HT1080 (cell line): ENCODE measurements at places on chromosomes 16 and 17. TPM values are rescaled to one million over a fixed set of nuclear protein-coding genes. Genes with fewer than 3 reads are reported as not detected.

DYNLRB2 gene
- not detected in 2 replicates for total RNA-seq

C16orf54 gene
- total RNA-seq: 0.13 and 1.5 TPM in 2 replicates

WFIKKN2 gene
- total RNA-seq: not detected in 2 replicates

EZH1 gene
- total RNA-seq: 6.1 and 6.3 TPM in 2 replicates

IL34 gene
- not detected in 2 replicates for total RNA-seq

- no peak for DNase-seq
These were observed 23.9 kb downstream of the RHBDL3 start for GRCh38 chr17:32289471-32290070.

GRCh38 chr16:15482068-15482747 lies 47.8 kb downstream of the BMERB1 start:
- peak; percentile 99 for DNase-seq

- DNase-seq: peak; percentile 65
These were observed 7.1 kb upstream of the SLC5A11 start for GRCh38 chr16:24838554-24839266.

DNA sequence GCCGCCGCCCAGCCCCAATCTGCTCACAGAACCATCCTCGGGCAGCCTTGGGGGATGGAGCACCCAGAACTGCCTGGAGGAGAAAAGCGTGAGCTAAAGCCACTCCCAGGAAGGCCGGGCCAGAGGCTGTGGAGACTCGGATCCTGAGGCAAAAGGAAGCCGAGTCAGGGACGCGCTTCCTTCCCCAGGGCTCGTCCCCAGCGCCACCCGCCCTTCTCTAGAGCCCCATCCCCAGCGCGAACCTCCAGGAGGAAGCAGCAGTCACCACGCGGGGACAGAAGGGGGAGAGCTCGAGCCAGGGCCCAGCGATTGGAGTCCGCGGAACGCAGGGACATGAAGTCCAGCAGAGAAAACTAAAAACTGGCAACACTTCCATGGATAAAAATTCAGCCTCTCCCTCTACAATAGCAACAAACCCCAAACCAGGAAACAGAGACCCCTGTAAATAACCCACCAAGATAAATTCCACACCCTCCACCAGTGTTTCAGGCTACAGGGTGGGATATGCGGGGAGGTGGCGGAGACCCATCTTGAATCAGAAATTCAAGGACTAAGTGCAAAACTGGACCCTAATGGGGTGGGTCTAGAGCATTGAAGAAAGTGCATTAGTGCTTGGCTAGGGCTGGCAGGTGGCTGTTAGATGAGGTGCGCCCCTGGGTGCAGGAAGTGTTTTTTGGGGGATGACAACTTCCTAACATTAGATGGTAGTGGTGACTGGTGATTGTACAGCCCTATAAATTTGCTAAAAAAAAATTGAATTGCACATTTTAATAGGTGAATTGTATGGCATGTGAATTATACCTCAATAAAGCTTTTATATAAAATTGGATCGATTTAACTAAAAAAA lies 116.1 kb upstream of the METRNL start:
- no peak for DNase-seq

DNA sequence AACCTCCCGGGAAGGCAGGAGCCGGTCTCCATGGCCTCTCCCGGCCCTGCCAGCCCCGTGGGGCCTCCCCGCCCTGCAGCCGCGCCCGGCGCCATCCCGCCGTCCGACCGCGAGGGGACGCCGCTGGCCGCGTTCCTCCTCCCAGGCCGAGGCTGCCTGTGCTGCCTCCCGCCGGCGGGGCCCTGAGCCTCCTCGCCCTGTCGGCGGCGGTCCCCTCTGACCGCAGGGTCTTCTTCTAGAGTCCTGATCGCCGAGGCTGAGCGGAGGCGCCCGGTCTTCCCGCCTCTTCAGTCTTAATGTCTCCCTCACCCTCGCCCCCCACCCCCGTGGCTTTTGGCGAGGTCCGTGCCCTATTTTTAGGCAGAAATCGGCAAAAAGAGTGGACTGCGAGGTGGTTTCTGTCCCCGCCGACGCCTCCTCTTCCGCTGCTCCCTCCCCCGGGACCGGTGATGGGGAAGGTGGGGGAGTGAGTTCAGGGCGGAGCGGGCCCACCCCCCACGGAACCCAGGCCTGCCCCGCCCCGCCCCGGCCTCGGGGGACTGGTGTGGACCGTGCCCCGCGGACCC lies 794 bp upstream of the CPNE7 start:
- DNase-seq: peak; percentile 62

GRCh38 chr17:17732892-17733670 lies 51.8 kb downstream of the RAI1 start:
- DNase-seq: peak; percentile 63

DNA sequence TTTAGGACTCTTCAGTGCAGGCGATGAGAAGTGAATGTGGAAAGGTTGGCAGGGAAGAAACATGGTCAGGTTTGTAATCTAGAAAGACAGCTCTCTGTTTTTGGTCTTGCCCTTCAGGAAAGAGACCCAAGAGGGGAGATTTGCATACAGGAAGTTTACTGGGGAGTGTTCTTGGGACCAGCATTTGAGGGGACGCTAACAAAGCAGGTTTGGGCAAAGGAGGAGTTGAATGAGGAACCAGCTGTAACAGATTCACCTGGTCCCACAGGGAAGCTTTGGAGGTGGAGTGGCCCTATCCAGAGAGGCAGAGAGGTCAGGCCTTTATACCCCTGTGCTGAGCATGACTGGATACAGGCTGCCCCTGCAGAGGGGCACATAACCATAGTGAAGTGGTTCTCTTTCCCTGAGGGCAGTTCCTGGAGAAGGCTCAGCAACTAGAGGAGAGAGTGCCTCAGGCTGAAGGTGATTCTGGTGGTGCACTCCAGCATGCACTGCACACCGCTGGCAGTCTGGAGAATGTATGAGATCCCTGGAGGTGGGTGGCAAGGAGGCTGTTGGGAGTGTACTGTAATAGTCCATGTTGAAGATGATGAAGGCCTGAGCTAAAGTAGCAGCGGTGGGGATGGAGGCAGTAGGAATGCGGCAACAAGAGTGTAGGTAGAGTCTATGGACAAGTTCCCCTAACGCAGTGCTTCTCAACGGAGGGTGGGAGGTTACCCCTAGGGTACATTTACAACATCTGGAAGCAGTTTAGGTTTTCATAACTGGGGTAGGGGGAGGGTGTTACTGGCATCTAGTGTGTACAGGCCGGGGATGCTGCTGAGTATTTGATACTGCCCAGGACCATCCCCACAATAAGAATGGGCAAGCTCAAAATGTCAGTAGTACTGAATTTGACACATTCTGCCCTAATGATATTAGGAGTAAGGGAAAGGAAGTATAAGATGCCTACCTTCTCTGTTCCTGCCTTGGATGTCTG lies 37.2 kb downstream of the MAP2K6 start:
- DNase-seq: no peak

DNA sequence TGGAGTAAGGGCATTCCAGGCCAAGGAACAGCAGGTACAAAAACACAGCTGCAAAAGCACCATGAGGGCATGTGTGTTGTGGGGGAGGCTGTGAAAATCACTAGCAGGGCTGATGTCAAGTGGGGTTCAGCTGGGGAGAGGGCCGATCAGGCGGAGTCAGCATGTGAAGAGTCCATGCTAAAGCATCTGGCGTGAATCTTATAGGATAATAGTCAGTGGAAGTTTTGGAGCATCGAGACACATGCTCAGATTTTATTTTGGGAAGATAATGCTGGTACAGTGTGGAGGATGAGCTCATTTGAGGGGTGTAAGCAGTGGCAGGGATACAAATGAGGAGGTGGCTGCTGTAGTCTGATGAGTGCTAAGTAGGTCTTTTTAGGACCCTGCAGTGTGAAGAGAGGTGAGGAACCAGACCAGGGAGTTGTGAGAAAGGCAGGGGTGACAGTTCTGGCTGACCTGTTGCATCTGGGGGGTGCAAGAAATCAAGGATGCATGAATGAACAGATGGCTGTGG lies 30.3 kb downstream of the MMD start:
- DNase-seq: no peak

DNA sequence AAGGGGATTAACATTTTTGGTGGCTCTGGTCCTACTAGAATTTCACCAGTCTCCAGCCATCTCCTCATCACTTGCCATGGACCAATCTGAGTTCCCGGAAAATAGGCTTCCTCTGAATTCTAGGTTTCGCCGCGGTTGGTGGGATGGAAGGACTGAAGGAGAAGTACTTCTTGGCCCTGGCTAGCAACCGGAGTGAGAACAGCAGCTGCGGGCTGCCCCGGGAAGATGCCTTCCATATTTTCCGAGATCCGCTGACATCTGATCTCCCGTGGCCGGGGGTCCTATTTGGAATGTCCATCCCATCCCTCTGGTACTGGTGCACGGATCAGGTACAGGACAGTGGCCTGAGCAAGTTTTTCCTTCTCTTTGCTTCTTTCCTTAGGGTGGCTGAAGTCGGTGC lies 45.0 kb downstream of the SLC5A11 start:
- no peak for DNase-seq

GRCh38 chr17:58918884-58919283 lies 163.2 kb downstream of the PPM1E start:
- DNase-seq: no peak

DNA sequence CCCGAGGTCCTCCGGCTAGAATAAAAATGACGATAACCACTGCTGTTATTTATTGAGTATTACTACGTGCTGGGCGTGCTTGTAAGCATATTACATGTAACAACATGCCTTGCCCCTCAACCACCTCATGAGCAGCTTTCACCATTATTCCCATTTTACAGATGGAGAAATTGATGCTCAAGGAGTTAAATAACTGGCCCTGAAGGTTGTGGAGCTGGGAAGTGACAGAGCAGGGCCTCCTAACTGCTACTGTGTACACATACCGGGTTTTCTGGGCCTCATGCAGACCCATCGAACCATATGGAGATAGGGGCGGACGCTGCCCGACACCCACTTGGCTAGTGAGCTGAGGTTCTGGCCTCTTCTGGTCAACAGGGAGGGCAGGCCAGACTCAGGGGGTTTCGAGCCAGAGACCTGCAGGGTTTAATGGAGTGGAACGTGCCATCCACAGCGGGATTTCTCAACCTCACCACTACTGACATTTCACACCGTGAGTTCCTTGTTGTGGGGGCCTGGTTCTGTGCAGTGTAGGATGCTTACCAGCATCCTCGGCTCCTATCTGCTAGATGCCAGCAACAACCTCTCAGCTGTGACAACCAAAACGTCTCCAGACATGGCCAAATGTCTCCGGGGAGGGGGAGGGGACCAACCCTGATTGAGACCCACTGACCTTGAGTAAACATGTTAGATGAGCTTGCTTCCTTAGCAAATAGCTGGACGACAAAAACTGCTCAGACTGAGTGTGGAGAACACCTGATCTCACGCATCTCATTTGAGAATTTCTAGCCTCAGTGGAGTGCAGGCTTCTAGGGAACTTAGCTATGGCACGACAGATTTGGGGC lies 432.0 kb downstream of the SLC39A11 start:
- no peak for DNase-seq

DNA sequence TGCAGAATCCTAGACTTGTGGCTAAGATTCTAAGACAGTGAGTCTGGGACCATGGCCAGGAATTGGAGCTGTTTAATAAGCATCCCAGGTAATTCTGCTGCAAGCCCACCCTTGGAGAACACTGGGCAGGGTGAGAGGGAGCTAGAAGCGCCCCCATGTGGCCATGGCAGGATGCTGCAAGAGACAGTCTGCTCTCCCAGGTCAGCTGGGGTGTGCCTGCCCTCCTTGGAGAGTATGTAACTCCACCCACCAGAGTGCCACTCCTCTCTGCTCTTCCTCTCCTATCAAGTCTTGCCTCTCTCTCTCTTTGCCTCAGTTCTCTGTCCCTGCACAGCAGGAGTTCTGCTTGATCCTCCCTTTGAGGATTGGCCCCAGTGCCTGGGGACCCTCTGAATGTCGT lies 14.9 kb downstream of the RCVRN start:
- DNase-seq: peak; percentile 33

DNA sequence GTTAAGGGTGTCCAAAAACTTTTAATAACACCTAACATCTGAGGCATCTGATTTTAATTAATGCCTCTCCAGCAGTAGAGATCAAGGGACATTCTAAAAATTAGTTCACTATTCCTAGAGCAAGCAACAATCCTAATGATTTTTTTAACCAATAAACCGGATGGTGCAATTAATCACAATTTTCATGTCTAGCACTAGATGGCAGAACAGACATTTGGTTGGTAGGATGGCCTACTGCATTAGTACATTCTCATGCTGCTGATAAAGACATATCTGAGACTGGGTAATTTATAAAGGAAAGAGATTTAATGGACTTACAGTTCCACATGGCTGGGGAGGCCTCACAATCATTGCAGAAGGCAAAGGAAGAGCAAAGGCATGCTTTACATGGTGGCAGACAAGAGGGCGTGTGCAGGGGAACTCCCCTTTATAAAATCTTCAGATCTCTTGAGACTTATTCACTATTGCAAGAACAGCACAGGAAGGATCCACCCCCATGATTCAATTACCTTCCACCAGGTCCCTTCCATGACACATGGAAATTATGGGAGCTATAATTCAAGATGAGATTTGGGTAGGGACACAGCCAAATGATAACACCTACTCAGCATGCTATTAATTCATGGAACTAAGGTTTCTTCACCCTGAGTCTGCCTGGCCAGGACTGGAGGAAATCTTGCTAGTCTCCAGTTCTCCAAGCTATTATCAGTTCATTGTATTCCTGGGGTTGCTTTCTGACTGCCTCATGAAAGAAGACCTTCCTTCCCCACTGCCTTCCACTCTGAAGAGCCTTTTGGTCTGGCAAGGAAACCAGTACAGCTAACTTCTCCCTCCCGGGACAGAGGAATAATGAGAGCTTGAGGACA lies 24.8 kb downstream of the HS3ST3A1 start:
- no peak for DNase-seq

GRCh38 chr17:55086635-55087058 lies 118.1 kb downstream of the STXBP4 start:
- DNase-seq: peak; percentile 87

- no peak for DNase-seq
These were observed 195.2 kb downstream of the PARN start for GRCh38 chr16:14434860-14435259.

GRCh38 chr17:35088356-35088880 lies 24.9 kb upstream of the RFFL start:
- DNase-seq: peak; percentile 42

- DNase-seq: no peak
These were observed 98.3 kb downstream of the MSI2 start for GRCh38 chr17:57354673-57355072.

DNA sequence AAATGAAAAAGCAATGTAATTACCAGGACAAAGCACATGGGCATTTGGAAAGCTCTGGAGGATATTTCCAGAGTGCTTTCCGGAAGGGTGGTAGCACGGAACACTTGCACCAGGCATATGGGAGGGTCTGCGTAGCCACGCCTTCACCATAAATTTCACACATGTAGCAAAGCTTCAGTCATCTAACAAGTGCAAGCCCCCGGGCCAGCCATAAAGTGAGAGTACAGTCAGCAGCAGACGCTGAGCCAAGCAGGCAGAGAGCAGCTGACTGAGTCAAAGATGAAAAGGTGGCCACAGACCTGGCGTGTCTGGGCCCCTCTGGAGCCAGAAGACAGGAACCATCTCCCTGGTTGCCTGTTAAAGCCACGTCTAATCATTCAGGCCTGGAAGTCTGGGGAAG lies 130.6 kb downstream of the SEC14L1 start:
- DNase-seq: no peak

DNA sequence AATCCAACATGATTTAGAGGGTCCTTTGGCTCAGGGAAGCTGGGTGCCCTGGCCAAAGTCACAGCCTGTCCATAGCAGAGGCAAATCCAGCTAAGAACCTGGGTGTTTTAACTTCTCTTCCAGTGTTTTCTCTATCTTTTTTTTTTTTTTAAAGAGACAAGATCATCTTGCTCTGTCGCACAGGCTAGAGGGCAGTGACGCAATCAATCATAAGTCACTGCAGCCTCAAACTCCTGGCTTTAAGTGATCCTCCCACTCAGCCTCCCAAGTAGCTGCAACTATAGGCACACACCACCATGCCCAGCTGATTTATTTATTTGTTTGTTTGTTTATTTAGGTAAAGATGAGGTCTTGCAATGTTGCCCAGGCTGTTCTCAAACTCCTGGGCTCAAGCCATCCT lies 14.8 kb upstream of the GRIN2A start:
- DNase-seq: no peak
